GM13976 (cell line): ENCODE measurements at places on chromosomes 13 and 19.
A peak's percentile ranks its signal among the peaks of the same experiment; 100 is the strongest.

- no peak for DNase-seq
These were observed 38.8 kb downstream of the TDRD3 start for GRCh38 chr13:60435762-60436374.

GRCh38 chr19:29285187-29285687, 72.3 kb upstream of the UQCRFS1 start:
- no peak for DNase-seq

GRCh38 chr13:105817498-105817897, 718.0 kb downstream of the EFNB2 start:
- DNase-seq, result no peak

DNA sequence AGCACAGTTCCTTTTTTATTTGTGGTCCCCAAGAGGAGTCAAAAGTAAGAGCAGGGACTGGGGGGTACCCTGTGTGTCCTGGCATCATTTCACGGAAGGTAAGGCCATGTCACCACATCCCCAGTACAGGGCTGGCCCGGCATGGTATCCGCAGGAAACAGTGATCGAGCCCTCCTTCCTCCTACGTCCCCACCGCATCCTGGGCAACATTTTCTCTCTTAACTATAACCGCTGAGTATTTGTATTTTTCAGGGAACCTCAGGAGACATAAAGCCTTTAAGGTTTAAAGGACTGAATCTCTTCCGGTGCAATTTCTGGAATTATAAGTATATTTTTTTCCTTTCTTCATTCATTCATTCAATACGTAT, 13.6 kb upstream of the LATS2 start:
- peak; percentile 40 for DNase-seq

- DNase-seq, result peak; percentile 87
These were observed 2.9 kb downstream of the HTR2A start for GRCh38 chr13:46893798-46894560.
